CD4-positive, alpha-beta T cell treated with Interleukin-10 for 1 hour (primary cell): ENCODE measurements at places on chromosomes 4 and X.

- no peak for DNase-seq
Observed at GRCh38 chr4:171876636-171877035, 63.4 kb downstream of the GALNTL6 start.

GRCh38 chrX:20527558-20528011, 260.9 kb upstream of the RPS6KA3 start:
- DNase-seq, result no peak

DNA sequence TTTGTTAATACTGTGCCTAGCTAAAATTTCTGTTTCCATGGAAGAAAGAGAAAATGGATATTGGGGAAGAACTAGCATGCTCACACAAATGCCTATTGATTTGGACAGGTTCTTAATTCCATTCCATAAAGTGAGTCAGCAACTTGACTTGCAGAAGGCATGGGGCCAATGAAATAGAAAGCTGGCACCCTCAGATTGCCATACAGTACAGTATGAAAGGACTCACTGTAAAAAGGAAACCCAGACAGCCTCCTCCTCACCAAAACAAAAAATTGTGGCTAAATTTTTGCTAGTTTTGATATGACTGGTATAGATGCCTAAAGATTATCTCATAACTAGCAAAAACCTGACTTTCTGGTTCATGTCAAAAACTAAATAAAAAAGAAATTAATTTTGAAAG, 11.2 kb upstream of the TAB3 start:
- DNase-seq, result no peak

GRCh38 chrX:47232803-47233332, at the start of gene USP11:
TSS of gene USP11 (plus strand) at chrX:47233009. CDS start at chrX:47233044, 35 bp downstream.
- peak; percentile 71 for DNase-seq

- no peak for DNase-seq
Observed at GRCh38 chrX:103889216-103889615, 57.2 kb upstream of the RAB9B start.

DNA sequence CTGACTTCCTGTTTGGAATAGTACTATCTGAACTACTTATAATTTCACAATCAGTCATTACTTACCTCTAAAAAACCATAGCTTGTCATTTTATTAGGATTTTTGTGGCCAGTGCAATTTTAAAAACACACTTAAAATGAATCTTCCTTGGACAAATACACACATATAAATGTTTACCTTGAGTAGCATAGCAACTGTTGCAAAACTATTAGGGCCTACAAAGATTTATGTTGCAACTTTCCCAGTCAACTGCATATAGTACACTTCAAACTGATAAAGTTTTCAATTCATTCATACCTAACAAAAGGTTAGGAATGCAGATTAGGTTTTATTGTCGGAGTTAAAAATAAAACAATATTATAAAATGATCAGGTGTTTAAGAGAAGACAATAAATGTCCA, 193.0 kb downstream of the PDGFC start:
- DNase-seq, result no peak

- no peak for DNase-seq
Observed at GRCh38 chr4:89549907-89550306, 242.3 kb upstream of the GPRIN3 start.

- DNase-seq, result peak; percentile 21
Observed at GRCh38 chrX:43559644-43560043, 96.5 kb upstream of the MAOA start.

DNA sequence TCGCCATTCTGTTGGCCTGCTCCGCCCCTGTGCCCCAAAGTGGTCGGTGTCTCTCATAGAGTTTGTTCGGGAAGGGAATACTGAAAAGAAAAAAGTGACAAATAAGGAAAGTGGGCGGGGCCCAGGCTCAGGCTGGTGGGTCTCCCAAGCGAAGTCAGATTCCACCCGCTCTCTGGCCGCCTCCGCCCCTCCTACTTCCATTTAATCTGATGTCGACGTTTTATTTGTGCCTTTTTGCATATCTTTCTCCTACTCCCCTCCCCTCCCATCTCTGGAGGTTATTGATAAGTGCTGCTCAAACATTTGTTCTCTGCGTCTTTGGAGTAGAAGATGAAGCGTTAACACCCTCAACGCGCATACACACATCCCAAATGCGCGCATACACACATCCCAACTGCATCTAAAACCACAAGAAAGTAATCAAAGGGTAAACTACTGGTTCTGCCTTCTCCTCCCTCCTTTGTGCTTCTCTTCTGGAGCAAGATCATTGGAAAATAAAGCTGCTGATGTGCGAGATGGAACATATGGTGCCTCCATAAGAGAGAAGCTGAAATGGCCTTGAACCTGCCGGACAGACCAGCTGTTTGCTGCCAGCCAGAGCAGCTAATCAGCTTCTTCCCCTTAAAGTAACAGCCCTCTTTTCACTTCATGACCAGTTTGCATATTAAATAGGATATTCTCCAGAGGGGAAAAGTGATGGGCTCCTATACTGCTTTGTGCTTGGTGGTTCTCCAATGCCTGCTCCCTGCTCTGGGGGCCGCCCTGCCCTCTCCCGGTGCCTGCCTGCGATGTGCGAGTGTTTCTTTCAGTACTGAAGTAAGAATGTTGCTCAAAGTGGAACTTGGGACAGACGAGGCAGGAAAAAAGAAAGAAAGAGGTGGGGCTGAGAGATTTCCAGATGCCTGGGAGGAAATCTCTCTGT, 3.1 kb downstream of the MAMLD1 start:
- peak; percentile 8 for DNase-seq

DNA sequence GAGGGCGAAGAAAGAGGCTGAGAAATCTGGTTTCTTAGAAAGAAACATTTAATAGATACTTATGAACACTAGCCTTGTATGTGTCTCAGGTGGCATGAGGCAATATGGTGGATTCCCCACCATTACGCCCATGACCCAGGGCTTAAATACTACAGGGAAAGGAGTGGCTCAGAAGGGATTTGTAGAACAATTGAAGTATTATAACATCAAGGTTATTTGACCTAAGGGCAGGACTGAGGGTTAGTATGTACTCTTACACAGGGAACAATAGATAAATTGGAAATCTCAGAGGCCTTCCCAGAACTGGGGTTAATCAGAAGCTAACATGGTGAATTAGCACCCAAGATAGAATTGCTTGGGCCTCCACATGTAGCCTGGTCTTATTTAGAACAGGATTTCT, 11.0 kb upstream of the USP46 start:
- DNase-seq, result no peak

GRCh38 chrX:105975382-105975781, 63.1 kb downstream of the SERPINA7 start:
- no peak for DNase-seq

GRCh38 chrX:3345281-3346191, 916 bp downstream of the MXRA5 start:
- DNase-seq, result no peak

DNA sequence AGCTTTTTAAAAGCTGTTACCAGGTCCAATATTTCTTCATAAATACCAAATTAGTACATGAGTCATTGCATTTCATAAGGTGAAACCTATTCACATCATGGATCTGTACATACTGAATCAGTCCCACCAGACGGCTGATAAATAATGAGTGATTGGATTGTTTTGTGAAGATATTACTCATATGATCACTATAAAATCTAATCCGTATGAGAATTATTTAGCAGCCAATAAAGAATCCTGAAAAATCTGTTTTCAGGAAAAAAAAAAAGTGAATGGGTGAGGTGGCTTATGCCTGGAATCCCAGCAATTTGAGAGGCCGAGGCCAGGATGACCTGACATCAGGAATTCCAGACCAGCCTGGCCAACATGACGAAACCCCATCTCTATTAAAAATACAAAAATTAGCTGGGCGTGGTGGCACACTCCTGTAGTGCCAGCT, 438.1 kb downstream of the INPP4B start:
- no peak for DNase-seq

DNA sequence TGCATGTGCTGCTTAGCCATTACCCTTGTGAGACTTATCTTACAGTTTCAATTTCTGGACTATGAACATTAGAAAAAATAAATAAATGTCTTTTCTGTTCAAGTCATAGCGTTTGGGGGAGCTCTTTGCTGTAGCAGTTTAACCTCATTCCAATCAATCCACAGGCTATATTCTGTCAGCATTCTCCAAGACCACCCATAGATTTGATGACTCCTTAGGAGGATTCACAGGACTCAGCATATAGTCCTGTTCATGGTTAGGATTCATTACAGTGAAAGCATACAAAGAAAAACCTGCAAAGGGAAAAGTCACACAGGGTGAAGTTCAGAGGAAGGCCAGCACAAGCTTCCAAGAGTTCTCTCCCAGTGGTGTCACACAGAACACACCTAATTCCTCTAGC, 180.5 kb downstream of the ADAMTS3 start:
- DNase-seq, result no peak
